ENCODE measurements at places on chromosomes 7 and 10.

GRCh38 chr7:119685906-119686305 is 587.1 kb upstream of the KCND2 start:
- no peak for DNase-seq

DNA sequence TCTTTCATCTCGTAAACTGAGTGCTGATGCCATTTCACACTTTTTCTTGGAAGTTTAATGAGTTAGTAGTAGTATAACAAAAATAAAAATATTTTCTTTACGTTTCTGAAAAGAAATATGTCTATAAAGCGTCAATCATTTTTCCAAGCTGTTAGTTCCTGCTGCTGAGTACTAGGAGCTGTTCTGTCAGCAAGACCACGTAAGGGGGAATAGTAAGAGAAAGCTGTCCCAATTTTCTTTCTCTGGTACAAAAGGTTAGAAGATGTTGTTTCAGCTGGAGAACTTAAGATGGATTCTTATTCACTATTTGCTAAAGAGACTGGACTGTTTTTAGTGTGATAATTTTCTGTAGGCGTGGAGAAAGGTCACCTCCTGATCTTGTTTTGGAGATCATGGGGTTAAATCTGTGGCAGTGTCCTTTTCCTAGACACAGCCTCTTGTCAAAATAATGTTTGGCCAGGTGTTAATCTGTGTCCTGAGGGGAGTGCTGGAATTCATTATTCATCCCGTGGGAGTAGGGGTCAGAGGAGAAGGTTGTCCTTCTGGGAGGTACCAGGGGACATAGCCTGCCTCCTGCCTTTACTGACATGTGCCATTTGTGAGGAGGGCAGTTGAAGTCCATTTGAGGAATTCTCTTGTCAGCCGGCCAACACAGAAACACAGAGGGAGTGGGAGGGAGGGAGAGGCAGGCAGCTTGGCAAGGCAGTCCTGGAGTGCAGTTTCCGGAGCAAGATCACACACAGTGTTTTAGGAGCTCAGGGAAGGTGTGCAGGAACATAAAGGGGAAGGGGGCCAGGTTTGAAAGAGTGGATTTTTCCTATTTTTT is 368.7 kb downstream of the AUTS2 start:
- no peak for DNase-seq

DNA sequence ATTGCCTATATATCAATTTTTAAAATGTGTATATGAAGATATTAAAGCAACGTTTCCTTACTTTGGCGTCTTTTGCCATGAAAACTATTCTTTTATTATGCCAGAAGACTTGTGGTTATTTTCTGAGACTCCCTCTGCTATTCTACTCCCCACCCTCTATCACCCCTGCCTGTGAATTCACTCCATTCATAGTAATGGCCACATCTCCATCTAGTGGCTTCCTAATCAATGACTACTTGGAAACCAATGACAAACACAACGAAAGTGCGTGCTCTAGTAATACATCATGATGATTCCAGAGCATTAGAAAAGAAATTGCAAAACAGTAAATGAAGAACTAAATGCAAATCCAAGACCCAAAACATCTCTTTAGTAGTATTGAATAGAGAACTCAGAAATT is 186.7 kb upstream of the HGF start:
- peak; percentile 75 for DNase-seq

GRCh38 chr10:11782793-11783557 is 40.2 kb upstream of the PROSER2 start:
- DNase-seq: no peak

GRCh38 chr10:78761311-78761781 is 307.4 kb upstream of the ZMIZ1 start:
- no peak for DNase-seq

- no peak for DNase-seq
These were observed 164.4 kb upstream of the NAMPT start for GRCh38 chr7:106448992-106449859.

DNA sequence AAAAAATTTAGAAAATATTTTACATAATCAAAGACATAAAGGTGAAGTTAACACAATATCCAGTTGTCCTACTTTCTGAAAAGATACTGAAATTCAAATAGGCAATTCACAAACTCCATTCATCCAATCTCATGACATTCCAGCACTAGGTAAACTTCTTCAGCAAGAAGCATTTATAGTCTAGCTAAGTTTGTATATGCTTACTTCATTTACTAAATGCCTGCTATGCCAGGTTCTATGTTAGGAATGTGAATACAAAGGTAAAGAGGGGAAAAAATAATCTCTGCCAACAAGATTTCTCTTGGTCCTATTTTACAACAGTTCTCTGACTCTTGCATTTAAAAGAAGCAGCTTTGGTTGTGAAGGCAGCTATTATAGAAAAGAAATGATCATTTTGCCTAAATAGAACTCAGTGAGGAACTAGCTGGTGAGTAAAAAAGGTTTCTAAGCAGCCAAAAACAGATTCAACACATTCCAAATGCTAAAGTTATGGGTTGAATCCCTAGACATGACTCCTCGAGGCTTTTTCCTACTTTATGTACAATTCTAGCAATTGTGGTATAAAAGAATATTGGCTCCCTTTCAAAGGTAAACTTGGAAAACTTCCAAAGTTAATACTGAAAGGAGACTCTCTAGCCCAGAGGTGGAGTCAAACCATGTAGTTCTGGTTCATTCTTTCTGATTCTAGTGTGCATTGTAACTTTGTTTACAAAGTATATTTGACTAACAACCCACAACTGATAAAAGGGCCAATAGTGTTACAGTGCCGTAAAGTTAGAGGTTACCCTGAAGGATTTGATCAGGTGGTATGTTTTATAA is 30.9 kb upstream of the KLHL7 start:
- DNase-seq: no peak

- DNase-seq: no peak
These were observed 10.3 kb upstream of the PAPOLB start for GRCh38 chr7:4871930-4872675.

GRCh38 chr10:123687758-123688157 is 21.6 kb downstream of the GPR26 start:
- DNase-seq: peak; percentile 1
